Glomerular endothelial cell (primary cell): ENCODE measurements at places on chromosomes 13 and 19. TPM values are rescaled to one million over a fixed set of nuclear protein-coding genes. Genes with fewer than 3 reads are reported as not detected.

DNA sequence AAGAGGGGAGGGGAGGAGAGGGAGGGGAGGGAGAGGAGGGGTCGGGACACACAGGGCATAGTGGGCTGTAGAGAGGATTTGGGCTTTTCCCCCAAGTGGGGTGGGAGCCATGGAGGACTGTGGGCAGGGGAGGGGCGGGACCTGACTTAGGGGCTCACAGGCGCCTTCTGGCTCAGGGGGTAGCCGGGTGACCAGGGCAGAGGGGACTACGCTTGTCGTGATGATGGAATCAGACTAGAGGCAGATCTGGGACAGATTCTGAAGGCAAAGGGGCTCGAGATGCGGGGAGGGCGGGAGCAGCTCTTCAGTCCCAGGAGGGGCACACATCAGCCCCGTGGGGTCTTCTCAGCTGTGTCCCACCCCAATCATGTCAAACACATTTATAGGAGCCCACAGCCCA, 13.5 kb downstream of the NDUFA11 start:
- DNase-seq = no peak

- no peak for DNase-seq
These were observed 13.6 kb downstream of the ARHGEF1 start for GRCh38 chr19:41896581-41896942.

GRCh38 chr13:21316376-21316775, 139.9 kb downstream of the MRPL57 start:
- DNase-seq = no peak

The ZNF253 gene
- total RNA-seq = 6.7 and 8.3 TPM in 2 replicates

The CARM1 gene
- 56.7 and 57.7 TPM in 2 replicates for total RNA-seq

The SPRED3 gene
- 8.5 and 9.4 TPM in 2 replicates for total RNA-seq
